Psoas muscle (tissue), 8 donors: ENCODE measurements at places on chromosomes 7 and 10. TPM values are rescaled to one million over a fixed set of nuclear protein-coding genes. Genes with fewer than 3 reads are reported as not detected.

DNA sequence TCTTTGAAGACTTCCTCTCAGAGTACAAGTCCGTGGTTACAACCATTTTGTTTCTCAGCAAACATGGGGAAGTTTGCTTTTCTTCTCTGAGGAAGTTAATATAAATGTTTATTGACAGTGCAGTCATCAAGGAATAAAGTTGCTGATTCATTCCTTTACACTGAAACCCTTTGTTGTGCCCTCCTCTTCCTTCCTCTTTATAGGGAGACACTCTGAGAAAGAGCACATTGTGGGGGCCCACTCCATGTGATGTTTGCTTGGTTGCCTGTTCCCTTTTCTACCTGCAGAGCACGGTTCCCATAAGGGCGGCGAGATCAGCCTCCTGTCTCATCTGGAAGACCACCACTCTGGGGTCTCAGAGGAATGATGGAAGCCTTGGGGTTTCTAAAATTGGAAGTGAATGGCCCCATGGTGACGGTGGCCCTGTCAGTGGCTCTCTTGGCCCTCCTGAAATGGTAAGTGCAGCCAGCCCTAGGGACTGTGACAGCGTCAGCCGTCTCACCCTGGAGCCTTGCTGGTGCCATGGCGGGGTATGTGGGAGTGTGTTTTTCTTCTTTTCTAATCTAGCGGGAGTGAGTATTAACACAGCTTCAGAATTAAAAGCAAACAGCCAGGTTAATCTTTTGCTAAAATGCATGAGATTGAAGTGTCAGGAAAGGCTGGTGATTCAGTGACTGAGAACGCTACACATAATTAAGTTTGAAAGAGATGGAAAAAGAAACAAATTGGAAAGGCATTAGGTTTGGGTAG is at the start of gene TBXAS1:
TSS of gene TBXAS1 (plus strand) at position 240 of the 750 bp plus-strand sequence. CDS start at position 367, 127 bp downstream.
- no peak for DNase-seq
- no peaks in the 10 kb centered on the region for H3K27me3 ChIP-seq
- no peaks in the 10 kb centered on the region for H3K36me3 ChIP-seq
- H3K4me3 ChIP-seq: peak within 1 kb of the TSS; percentile 41

GRCh38 chr10:72879245-72879644 is 14.3 kb upstream of the OIT3 start:
- no peaks in the 10 kb centered on the region for H3K27me3 ChIP-seq
- DNase-seq: no peak
- H3K4me3 ChIP-seq: no peak overlapping the region
- H3K27ac ChIP-seq: no peak overlapping the region
- H3K4me1 ChIP-seq: no peaks in the 10 kb centered on the region
- no peaks in the 10 kb centered on the region for H3K36me3 ChIP-seq

DNA sequence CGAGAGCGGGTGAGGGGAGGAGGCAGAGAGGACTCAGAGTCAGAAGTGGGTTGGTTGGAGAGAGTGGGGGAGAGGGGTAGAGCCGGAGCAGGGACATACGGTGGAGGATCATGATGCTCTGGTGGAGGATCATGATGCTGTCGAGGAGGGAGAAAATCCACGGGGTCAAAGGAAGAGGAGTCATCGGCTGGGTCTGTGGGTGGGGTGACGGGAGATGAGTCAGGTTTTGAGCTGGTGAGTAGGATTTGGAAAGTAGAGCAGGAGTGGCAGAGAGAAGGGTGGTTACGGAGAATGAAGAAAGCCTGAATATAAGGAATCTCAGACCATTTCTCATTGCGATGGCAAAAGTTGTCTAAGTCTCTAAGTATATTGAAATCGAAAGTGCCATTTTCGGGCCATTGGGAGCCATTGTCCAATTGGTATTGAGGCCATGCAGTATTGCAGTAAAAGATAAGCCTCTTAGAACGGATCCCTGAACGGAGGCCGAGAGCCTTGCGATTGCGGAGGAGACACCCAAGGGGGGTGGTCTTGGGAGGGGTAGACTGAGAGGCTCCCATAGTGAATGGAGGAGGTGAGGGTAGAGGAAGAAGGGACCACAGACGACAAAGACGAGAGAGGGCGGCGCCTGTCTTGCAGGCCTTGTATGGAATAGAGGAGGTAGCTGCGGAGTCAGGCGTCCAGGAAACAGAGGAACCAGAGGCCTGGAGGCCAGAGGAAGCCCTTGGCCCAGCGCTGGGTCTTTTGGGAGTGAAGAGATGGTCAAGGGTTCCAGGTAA is 23.8 kb downstream of the SCIN start:
- no peak overlapping the region for H3K4me3 ChIP-seq
- H3K27me3 ChIP-seq: no peaks in the 10 kb centered on the region
- DNase-seq: no peak
- H3K4me1 ChIP-seq: no peaks in the 10 kb centered on the region
- H3K36me3 ChIP-seq: no peaks in the 10 kb centered on the region
- H3K27ac ChIP-seq: no peak overlapping the region

- peaks cover 3% of the 10 kb centered on the region for H3K4me1 ChIP-seq
- H3K27me3 ChIP-seq: no peaks in the 10 kb centered on the region
- no peak overlapping the region for H3K4me3 ChIP-seq
- DNase-seq: no peak
- peaks cover 3% of the 10 kb centered on the region for H3K36me3 ChIP-seq
These were observed 53.0 kb downstream of the PDZD8 start for GRCh38 chr10:117322260-117322659.

DNA sequence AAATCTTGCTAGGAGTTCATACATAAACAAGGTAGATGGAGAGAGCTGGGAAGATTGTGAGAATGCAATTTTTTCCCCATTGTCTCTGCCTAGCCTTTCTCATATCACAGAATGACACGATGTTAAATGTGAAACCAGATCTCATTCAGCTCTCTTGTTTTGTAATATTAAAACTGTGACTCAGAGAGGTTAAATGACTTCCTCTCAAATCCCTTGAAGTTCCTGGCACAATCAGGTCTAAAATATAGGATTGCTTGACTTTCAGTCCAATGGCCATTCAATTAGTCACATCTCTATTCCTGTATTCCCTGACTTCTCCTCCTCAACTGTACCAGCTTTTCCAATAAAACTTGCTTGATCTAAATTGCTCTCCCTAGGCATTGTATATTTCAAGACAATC is 3.1 kb downstream of the ANKRD22 start:
- no peak for DNase-seq
- H3K27me3 ChIP-seq: peaks cover 4% of the 10 kb centered on the region
- no peak overlapping the region for H3K27ac ChIP-seq
- no peaks in the 10 kb centered on the region for H3K36me3 ChIP-seq
- no peaks in the 10 kb centered on the region for H3K4me1 ChIP-seq

GRCh38 chr7:114777288-114777687 is 144.6 kb upstream of the MDFIC start:
- no peaks in the 10 kb centered on the region for H3K27me3 ChIP-seq
- H3K4me1 ChIP-seq: no peaks in the 10 kb centered on the region
- DNase-seq: no peak

GRCh38 chr10:16441173-16441840 is 4.5 kb downstream of the PTER start:
- no peak for DNase-seq
- H3K4me1 ChIP-seq: peaks cover 41% of the 10 kb centered on the region
- no peaks in the 10 kb centered on the region for H3K36me3 ChIP-seq

GRCh38 chr7:142754681-142755575 is 5.7 kb downstream of the PRSS1 start:
- no peak overlapping the region for H3K27ac ChIP-seq
- no peak for DNase-seq
- H3K4me3 ChIP-seq: no peak overlapping the region
- H3K36me3 ChIP-seq: no peaks in the 10 kb centered on the region
- no peaks in the 10 kb centered on the region for H3K4me1 ChIP-seq

GRCh38 chr10:70885481-70885880 is 2.9 kb downstream of the PCBD1 start:
- peaks cover 4% of the 10 kb centered on the region for H3K36me3 ChIP-seq
- no peak for DNase-seq
- no peaks in the 10 kb centered on the region for H3K27me3 ChIP-seq
- H3K27ac ChIP-seq: no peak overlapping the region
- peaks cover 8% of the 10 kb centered on the region for H3K4me1 ChIP-seq

The GPR158 gene
- total RNA-seq: 0.19 TPM

The DDC gene
- total RNA-seq: 1.5 TPM

DNA sequence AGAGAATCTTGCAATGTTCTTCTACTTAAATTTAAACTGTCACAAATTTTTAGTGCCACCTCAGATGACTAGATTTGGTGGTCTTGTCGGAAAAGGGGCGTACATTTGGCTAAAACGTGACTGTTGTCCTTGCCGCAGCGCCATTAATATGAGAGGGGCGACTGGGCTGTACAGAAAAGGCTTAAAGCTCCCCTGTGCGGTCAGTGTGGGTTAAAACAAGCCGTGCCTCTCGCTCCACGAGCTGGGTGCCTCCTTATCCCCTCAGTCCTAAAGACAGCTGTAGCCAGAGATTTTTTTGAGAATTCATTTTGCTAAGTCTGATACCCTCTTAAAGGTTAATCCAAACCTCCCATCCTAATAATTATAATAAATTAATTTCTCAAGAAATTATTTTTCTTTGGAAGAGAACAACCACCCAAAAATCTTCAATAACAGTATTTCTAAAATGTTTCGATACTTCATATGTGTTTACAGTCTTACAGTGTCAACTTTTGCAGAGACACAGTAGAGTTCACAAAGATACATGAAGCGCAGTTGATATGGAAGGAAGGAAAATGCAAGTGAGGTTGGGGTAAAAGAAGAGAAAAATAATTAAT is 68.6 kb downstream of the C7orf25 start:
- H3K27ac ChIP-seq: no peak overlapping the region
- H3K27me3 ChIP-seq: no peaks in the 10 kb centered on the region
- peak; percentile 52 for DNase-seq
- no peaks in the 10 kb centered on the region for H3K36me3 ChIP-seq
- H3K4me1 ChIP-seq: no peaks in the 10 kb centered on the region

- peaks cover 29% of the 10 kb centered on the region for H3K4me1 ChIP-seq
- peak within 1 kb of the TSS; percentile 90 for H3K4me3 ChIP-seq
- no peaks in the 10 kb centered on the region for H3K27me3 ChIP-seq
These were observed at the start of gene RHOBTB1 for GRCh38 chr10:60944058-60944909. Gene RHOBTB1, minus strand, starts transcription at chr10:60944185. Its CDS starts 32,643 bp downstream, at chr10:60911542.

DNA sequence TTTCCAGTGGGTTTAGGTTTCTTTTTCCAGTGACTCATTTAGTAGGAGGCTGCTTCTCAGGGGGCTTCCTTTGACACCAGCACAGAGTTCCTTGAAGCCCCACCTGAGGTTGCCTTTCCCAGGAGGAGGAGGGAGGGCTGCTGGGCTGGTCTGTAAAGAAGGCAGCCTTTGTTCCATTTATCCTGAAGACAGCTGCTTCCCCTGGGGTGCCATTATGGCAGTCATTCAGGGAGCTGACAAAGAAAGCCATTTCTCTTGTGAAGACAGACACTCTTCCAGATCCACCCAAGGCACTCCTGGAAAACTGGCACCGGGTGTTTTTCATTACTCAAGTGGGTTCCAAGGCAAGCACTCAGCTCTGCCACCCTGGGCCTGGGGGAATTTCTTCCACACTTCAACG is 54.0 kb downstream of the MTURN start:
- H3K27ac ChIP-seq: no peak overlapping the region
- H3K4me3 ChIP-seq: no peak overlapping the region
- no peaks in the 10 kb centered on the region for H3K36me3 ChIP-seq
- no peaks in the 10 kb centered on the region for H3K27me3 ChIP-seq
- no peak for DNase-seq

GRCh38 chr10:11612021-11613001 is 861 bp upstream of the USP6NL start:
- peak overlapping the region; percentile 87 for H3K4me3 ChIP-seq
- H3K27ac ChIP-seq: peak overlapping the region; percentile 69
- no peak for DNase-seq
- H3K27me3 ChIP-seq: no peaks in the 10 kb centered on the region
- H3K4me1 ChIP-seq: peaks cover 10% of the 10 kb centered on the region
